ENCODE measurements at places on chromosomes 13 and 19.

- H3K36me3 ChIP-seq: no peaks in the 10 kb centered on the region
- no peak for DNase-seq
- H3K27ac ChIP-seq: no peak overlapping the region
- no peak overlapping the region for H3K4me3 ChIP-seq
- H3K27me3 ChIP-seq: no peaks in the 10 kb centered on the region
These were observed 152.0 kb upstream of the SLC10A2 start for GRCh38 chr13:103218253-103218652.

DNA sequence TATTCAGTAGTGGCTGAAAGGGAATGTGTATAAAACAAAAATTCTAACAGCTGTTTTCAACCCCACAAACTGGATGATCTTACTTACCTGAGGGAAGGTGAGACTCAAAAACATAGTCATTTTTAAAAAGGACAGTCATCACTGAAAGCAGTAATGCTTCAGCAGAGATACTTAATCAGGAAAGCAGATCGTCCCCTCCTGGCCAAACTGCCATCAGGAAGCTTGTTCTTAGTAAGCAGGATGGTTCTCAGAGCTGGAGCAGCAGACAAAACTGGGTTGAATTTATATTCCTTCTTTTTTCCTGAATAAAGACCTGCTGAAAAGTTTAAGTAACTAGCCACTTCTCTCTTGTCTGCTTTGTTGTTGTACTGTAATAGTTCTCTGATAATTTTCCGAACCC, 1156.5 kb downstream of the OLFM4 start:
- DNase-seq: no peak
- H3K4me3 ChIP-seq: no peak overlapping the region
- H3K36me3 ChIP-seq: no peaks in the 10 kb centered on the region
- H3K27ac ChIP-seq: no peak overlapping the region
- no peaks in the 10 kb centered on the region for H3K4me1 ChIP-seq

GRCh38 chr13:36998624-36999041, 507 bp downstream of the ALG5 start:
- no peaks in the 10 kb centered on the region for H3K4me1 ChIP-seq
- H3K4me3 ChIP-seq: peak overlapping the region; percentile 71
- no peak for DNase-seq

DNA sequence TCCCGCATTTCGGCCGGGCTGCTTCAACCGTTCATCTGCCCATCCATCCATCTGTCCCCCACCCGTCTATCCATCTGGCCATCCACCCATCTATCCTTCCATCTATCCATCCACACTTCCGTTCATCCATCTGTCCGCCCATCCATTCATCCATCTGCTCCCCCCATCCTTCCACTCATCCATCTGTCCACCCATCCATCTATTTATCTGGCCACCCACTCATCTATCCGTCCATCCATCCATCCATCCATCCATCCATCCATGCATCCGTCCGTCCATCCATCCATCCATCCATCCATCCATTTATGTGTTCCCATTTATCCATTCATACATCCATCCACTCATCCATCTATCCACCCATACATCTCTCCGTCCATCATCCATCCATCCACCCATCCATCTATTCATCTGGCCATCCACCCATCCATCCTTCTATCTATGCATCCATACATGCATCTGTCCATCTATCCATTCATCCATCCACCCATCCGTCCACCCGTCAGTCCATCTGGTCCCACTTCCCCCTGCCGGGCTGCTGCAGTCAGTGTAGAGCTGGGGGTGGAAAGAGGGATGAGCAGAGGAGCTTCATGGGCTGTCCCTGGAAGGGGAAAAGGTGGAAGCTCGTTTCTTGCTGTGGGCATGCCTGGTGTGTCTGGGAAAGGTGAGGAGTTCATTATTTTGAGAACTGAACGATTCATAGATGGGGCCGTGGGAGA, 722 bp downstream of the HSD11B1L start:
- H3K4me3 ChIP-seq: peak overlapping the region; percentile 59
- peaks cover 7% of the 10 kb centered on the region for H3K4me1 ChIP-seq
- H3K27me3 ChIP-seq: no peaks in the 10 kb centered on the region
- no peak overlapping the region for H3K27ac ChIP-seq
- no peaks in the 10 kb centered on the region for H3K36me3 ChIP-seq

All from IMR-90 (cell line).